Stimulated activated CD4-positive, alpha-beta T cell treated with anti-CD3 and anti-CD28 coated beads, Interleukin-1b, Interleukin-23, amount 100 ng/mL, for 1 hour (primary cell): ENCODE measurements at places on chromosomes 1 and 21.
A peak's percentile ranks its signal among the peaks of the same experiment; 100 is the strongest.

GRCh38 chr1:113118266-113118665 lies 45.3 kb downstream of the LRIG2 start:
- no peak for DNase-seq

DNA sequence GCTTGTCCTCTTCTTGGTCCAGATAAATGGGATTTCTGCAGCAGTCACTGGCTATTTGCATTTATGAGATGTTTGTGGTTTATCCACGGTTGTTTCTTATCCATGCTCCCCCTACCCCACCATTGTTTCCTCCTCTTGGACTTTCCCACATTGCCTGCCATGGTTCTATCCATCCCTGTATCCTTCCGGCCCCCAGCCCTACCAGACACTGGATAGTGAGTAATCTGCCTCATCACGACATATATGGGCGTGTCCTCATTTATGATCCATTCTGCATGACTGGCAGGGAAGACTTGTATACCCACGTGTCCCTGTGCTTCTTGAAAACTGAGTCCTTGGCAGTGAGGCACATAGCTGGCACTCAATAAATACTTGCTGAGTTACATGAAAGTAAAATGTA lies 40.1 kb downstream of the CACNA1S start:
- no peak for DNase-seq

DNA sequence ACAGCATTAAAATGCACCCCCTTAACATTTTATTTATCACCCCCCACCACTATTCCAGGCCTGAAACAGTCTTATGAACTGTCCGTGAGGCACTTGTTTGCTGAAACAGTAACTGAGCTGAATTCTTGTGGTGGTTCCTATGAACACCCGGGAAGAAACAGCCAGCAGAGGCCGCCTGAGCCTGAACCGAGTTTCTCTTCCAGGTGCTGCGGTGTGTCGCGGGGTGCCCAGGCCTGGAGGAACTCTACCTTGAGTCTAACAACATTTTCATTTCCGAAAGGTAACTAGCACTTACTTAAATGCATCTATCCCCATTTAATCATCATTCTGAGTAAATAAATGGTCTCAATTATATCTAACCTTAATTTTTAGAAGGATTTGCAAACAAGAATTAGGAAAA lies 66.8 kb downstream of the TBCE start:
- DNase-seq, result no peak

DNA sequence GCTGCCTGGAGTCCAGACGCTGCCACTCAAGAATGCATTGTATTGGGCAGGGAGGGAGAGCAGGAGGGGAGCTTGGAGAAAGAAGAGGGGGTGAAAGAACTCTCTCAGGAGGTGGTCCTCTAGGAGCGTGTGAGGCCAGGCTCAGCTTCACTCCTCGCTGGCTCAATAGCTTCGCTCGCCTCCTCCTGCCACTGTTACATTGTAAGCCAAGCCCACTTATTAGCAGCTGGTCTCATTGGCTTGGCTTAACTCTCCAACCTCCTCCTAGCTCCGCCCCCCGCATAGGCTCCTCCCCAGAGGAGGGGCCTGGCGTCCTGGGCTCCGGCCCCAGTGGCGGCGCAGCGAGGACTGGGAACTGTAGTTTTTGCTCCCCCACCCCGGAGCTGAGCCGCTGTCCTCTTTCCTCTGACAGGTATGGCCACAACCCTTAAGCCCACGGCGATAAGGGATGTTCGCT lies at the start of gene KCNN3:
Gene KCNN3 (minus strand): TSS at position 167 of the 457 bp plus-strand sequence. CDS start 317 bp downstream, outside the sequence.
- DNase-seq, result peak; percentile 72

DNA sequence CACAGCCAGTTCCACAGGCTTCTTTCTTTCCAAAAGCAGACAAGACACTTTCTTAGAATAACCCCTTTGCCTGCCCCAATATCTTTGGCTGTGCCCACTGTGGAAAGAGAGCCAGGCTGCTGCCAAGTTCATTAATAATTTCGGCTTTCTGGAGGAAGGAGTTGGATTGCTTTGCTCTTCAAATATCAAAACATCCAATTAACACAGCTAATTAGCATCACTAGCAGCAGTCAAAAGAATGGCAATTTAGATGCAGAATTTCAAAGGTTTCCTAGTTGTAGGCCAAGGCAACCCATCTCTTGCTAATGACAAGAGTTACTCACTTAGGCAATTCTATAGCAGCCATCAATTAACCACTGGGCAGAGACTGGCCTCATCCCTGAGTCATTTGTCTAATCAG lies 91.0 kb upstream of the SPATA6 start:
- no peak for DNase-seq

DNA sequence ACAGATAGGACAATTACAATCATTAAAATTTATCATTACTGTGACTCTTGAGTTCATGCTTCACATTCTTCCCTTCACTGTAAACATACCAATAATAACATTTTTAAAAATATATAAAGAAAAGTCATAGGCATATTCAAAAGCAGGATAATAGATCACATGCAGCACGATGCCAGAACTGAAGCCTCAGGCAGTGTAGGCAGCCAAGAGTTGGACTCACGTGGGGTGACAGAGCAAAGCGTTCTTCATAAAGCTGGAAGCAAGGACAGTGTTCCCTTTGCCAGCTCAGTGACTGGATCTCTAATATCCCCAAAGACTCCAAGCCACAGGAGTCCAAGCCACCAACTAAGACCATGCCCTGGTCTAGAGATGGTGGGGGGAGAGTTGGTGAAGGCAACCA lies 77.7 kb downstream of the ODF2L start:
- DNase-seq, result no peak

- DNase-seq, result no peak
Observed at GRCh38 chr1:27166351-27166802, 11.5 kb upstream of the SLC9A1 start.

DNA sequence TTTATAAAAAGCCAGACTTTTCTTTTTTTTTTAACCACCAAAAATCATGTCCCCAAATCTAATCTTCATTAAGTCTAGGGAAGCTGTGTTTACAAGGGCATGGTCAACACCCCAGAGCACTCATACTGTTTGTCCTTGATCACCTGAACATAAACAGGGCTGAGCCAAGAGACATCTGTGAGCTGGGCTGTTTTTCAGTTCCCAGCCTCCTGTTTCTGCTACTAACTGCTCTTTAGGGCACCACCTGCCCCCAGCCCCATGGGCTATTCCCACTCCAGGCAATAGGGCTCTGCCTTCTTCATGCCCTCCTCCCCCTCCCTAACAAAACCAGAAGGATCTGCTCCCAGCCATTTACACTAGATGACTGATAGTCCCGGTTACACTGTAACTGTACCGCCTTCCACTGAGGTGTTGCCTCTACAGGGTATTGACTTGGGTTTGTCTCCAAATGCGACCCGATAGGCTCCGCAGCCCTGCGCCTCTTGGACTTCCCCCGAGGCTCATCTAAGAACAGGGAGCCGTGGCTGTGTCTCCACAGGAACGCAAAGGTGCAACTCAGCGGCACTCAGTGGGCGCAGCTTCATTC lies 11.7 kb upstream of the SLC26A9 start:
- no peak for DNase-seq

DNA sequence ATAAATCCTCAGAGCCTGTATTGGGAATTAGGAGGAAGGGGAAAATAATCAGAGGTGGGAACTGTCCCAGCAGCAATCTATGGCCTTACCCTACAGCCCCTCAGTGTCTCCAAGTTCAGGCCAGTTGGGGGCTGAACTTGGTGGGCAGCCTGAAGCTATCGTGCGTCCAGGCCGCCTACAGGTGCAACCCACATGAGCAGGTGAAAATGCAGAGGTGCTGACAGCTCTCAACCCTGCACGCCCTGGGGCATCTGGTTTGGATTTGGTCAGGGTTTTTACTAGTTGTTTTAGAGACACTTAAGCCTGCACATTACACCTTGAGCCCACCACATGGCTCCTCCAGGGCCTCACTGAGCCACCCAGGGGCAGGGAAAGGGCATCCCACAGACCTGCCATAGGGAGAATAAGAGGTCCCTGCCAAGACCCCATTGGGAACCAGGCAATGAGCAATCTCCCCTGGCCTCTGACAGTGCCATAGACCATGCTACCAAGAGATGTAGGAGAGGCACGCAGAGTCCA lies 209.5 kb downstream of the FOXD2 start:
- no peak for DNase-seq

DNA sequence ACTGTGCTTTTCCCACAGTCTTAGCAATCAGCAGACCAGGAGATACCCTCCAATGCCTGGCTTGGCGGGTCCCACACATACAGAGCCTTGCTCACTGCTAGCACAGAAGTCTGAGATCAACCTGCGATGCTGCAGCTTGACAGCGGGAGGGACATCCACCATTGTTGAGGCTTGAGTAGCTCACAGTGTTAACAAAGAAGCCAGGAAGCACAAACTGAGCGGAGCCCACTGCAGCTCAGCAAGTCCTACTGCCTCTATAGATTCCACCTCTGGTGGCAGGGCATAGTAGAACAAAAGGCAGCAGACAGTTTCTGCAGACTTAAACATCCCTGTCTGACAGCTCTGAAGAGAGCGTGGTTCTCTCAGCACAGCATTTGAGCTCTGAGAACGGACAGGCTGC lies 33.4 kb downstream of the MNDA start:
- no peak for DNase-seq

DNA sequence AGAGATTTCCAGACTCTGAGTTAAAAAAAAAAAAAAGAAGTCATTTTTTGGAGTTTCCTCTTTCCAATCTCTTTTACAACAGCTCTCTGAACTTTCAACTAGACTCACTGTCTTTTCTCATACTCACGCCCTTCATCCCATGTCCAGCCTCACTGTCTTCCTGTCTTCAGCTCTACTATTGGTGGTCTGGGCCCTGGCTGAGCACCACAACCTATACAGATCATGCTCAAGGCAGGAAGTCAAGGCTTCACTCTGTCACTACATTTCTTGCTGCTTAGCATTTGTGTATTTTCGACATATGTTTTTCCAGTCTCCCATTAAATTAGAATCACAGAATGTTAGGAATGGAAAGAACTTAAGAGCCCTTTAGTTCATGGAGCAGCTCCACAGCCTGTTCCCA lies 106.4 kb upstream of the PPP2R5A start:
- no peak for DNase-seq

DNA sequence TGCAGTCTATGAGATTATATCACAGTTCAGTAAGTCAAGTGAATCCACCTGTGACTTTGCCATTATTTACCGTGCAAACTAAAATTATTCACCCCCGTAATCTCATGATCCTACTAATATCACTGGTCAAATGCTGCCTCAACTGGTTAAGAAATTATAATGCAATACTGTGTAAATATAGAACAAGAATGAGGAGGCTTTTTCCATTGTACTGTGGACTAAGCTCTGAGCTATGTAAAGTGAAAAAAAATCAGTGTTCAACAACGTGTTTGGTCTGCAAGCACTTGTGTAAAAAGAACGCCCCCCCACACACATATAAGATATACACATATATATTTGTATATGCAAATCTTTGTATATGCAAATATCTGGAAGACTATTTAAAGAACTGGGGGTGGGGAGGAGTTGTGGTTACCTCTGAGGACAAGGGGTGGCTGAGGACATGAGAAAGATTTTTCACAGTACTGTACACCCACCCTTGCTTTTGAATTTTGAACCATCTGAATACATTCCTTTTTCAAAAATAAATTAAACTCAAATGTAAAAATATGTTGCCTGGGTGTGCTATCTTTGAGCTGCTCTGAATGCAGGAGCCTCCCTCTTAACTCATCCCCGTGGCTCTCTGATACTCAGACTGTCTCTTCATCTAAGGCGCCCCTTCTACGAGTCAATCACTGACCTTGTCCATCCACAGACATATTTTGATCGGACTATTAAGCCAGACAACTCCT lies 57.0 kb downstream of the PTP4A2 start:
- DNase-seq, result no peak

DNA sequence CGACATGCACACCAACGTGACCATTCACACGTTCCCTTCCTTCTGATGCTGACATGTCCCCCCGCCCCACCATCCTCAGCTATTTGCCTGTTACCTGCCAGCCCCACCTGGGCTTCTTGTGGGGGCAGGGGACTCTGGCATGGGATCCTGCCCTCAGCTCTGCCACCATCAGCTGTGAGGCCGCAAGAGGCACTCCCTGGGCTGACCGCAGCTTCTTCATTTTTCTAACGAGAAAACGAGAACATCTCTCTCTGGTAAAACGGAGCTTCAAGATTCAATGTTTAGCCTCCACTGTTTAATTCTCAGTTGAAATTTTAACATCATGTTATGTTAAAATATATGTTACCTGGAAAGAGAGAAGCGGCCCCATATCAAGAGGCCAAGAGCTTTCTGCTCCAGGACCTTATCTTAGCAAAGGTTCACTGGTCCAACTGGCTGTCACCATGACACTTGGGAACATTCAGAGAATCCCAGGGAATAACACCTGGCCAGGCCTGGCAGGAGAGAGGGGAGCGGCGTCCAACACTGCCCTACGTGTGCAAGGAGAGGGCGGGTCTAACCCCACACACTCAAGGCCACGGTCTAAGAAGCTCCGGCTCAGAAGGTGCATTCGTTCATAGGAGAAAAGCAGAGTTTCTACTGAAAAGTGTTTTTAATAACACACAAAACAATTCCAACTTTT lies 51.3 kb downstream of the HLCS start:
- DNase-seq, result no peak

GRCh38 chr1:200831091-200831490 lies 41.7 kb upstream of the GPR25 start:
- no peak for DNase-seq

DNA sequence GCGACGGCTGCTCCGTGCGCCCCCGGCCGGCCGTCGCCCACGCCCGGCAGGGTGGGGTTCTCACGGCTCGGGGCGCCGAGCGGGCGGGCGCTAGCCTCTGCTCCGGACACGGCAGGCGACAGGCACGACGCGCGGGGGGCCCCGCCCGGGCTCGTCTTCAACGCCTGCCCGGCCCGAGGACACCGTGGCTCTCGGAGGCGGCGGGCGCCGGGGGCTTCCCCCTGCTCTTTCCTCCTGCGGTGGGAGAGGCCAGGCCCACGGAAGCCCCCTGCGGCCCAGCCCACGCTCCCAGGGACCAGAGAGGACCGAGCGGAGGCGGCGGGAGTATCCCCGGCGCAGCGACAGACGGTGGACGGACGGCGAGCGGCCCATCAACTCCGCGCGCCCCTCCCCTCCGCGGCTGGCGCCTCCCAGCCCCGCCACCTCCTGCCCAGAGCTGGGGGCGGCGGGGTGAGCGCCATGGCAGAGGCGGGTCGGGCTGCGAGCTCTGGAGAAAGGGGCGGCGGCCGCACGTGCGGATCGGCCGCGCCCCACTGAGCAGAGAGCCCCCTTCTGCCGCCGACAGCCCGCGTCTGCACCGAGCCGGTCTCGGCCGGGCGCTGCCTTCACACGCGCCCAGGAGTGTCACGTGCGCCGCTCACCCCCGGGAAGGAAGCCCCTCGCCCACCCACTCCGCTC lies at the start of the genes SHE and TDRD10:
Gene SHE (minus strand): TSS at position 347 of the 678 bp plus-strand sequence. CDS start 386 bp downstream, outside the sequence.
Gene TDRD10 (plus strand): TSS at position 154 of the 678 bp plus-strand sequence. CDS start 4,685 bp downstream, outside the sequence.
- no peak for DNase-seq

DNA sequence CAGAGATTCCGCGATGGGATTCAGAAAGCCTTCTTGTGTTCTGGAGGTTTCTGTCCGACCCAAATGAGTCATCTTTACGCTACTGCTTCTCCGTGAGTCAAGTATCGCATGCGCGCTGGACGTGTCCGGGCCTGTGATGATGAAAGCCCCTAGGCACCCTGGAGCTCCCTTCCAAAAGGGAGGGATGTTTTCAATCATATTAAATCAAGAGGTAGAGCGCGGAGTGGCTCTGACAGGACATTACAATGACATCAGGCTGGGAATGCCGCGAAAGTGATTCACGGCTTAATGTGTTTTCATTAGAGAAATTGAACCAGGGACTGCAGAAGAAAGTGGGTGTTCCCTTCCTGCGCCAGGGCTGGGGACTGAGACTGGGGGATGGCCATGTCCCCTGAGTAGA lies 48.5 kb downstream of the AJAP1 start:
- DNase-seq, result no peak
